ENCODE measurements at places on chromosomes 12 and 14. TPM values are rescaled to one million over a fixed set of nuclear protein-coding genes. Genes with fewer than 3 reads are reported as not detected.

Gene BICDL1
- 4.3 TPM for total RNA-seq

Gene KERA
- not detected for total RNA-seq

Gene SYCP3
- 0.12 TPM for total RNA-seq

Gene HECTD4
- 15.2 TPM for total RNA-seq

Gene NRXN3
- 0.97 TPM for total RNA-seq

Gene RNF212B
- not detected for total RNA-seq

Gene HRK
- total RNA-seq: 0.75 TPM

Gene POTEM
- total RNA-seq: not detected

Gene KRT73
- total RNA-seq: not detected

Gene FGF23
- total RNA-seq: not detected

Gene TRHDE
- 0.13 TPM for total RNA-seq

Gene SNW1
- total RNA-seq: 87.7 TPM

Gene OR4E2
- total RNA-seq: not detected

Gene DACT1
- 0.78 TPM for total RNA-seq

Gene WSCD2
- total RNA-seq: not detected

Gene IL26
- not detected for total RNA-seq

Gene SLC25A21
- total RNA-seq: 0.89 TPM

Gene MANSC1
- 3.8 TPM for total RNA-seq

Measured in A549 treated with DMSO at 1 μM for 4 hours (cell line).